Mesenchymal stem cell (in vitro differentiated cells and primary cell): ENCODE measurements at places on chromosomes 1 and 21.

DNA sequence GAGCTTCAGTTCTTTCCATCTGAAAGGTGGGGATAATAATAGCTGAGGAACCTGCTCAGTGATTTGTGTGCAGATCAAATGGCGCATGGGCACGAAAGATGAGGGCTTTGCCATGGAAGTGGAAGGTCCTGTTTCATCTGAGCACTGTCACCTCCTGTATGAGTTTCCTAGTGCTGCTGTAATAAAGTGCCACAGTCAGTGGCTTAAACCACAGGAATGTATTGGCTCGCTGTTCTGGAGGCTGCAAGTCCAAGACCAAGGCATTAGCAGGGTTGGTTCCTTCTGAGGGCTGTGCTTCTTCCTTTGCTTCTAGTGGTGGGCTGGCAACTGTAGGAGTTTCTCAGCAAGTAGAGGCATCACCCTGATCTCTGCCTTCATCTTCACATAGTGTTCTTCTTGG, 51.1 kb upstream of the RBM15 start:
- peak; percentile 8 for DNase-seq

- DNase-seq: no peak
Observed at GRCh38 chr1:180183426-180183825, 28.8 kb downstream of the QSOX1 start.

DNA sequence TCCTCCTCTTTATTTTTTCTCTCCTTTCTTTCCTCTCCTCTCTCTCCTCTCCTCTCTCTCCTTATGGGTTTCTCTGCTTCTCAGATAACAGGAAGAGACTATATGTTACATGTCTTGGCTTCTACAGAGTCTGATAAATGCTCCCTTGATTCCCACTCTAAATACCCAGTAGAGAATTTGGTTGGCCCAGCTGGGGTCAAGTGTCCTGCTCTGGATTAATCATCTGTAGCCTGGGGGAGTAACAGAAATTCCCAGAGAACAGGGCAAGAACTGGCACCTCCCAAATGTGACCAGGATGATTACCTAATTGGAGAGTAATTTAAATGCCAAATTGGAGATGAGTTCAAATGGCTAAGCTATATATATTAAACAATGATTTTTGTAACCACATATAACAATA, 146.1 kb upstream of the LMO4 start:
- DNase-seq: no peak

GRCh38 chr21:14607262-14607661, 61.1 kb upstream of the SAMSN1 start:
- no peak for DNase-seq

DNA sequence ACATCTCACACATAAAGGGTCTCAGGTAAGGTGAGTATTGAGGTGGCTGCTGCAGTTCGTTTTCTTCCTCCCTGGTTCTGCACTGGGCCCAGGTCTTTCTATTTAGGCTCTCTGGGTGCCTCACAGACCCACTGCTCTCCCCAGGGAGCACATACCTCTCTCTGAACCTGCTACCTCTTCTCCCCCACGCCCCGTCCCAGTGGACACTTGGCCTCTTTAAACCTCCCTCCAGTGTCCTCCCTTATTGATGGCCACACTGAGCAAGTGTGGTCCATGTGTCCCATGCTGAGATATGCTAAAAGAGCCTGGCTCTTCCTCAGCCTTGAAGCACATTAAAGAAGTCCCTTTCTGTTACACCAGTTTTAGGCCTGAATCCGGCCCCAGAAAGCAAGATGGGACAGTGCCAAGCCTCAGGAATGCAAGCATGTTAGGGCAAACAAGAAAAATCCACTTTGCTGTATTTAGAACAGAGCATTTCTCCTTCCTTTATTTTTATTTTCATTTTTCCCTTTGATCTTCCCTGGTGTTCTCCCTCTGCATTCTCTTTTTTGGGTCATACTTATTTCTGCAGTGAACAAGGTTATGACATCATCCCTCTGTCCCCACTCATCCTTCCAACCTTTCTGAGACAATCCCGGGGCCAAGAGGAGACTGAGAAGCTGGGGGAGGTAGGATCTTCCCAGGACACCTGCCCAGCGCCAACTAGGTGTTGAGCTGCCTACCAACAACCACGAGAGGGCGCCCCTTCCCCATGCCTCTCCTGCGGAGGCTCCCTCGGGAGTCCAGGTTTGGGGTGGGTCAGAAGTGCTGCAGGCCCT, 5.0 kb upstream of the CHI3L2 start:
- peak; percentile 64 for DNase-seq

DNA sequence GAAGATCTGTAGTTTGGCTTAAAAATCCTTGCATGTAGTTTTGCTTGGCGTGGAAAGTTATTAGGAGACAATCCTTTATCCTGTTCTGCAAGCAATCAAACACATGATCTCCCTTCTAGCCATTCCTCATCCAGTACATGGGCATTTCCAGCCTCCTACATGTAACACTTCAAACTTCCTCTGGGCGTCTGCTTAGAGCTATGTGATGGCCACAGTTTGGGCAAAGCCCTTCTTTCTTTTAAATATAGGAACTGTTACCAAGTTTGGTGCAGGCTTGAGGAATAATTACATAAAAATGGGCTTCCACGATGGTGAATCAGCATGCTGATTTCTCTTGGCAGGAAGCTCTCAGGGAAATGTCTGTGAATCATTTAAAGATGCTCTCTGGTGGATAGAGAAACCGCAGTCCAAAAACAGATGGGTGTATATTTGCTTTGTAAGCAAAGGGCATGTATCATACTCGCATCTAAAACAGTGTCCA, 176.9 kb upstream of the FMN2 start:
- no peak for DNase-seq

- DNase-seq: peak; percentile 65
Observed at GRCh38 chr1:108590441-108590840, 30.5 kb downstream of the EEIG2 start.

GRCh38 chr1:93917302-93917701, 8.1 kb upstream of the GCLM start:
- DNase-seq: no peak

DNA sequence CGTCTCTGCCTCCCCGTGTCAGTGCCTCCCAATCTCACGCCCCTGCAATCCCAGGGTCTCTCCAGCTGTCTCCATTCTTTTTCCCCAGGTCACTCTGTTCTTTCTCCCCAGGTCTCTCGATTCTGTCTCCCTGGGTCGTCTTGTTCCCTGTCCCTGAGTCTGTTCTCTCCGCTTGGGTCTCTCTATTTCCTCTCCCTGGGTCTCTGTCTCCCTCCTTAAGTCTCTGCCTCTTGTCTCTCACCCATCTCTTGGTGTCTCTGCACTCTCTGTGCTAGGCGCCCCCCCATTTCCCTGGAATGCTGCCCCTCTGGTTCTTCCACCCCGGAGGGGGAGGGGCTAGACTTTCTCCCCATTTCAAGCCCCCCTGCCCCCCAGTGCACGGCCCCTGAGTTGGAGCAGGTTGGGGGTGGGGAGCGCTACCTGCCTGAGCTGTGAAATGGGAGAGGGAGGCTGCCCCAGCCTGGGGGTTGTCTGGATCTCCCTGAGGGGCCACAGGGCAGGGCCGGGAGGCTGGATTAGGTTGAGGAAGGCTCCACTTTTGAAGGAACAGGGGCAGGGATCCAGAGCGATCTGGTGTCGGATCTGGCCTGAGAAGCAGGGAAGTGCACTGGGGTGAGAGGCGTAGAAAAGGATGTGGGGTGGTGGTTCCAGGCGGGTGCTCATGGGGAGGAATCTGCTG, 1.4 kb downstream of the PTPRF start:
- no peak for DNase-seq

- no peak for DNase-seq
Observed at GRCh38 chr1:40825435-40825788, 36.8 kb downstream of the CITED4 start.

GRCh38 chr21:41670056-41670805, 96.6 kb downstream of the RIPK4 start:
- no peak for DNase-seq

DNA sequence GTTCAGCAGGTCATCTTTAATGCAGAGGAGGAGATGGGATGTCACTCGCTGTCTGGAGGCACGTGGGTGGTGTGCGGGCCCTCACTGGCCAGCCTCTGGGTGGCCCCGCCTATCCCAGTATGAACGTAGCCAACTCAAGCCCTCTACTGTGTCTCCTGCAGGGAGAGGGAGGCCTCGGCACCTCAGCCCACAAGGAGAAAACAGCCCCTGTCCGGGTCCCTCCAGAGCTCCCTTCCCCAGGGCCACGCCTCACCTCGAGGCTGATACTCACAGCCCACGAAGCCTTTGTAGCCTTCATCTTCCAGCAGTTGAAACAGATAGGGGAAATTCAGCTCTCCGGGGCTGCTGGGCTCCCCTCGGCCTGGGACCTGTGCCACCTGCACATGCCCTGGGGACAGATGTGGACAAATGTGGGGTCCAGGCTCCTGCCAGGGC, 2.6 kb downstream of the HYI start:
- no peak for DNase-seq

DNA sequence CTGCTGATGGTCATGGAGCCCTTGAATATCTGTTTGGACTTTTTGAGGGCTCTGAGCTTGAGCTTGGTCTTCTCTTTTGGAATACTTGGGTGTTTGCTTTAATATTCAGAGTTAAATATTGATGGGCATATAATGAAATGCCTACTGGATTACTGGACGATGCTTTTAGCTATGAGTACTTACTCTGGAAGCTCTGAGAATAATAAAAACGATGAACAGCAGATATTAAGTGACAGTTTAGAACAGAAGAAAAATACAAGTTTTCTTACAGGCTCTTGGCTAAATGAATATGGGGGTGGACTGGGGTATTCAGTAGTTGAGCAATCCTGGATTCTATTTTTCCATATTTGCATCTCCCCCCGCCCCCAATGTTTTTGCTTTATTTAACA, 20.7 kb downstream of the GALNT2 start:
- DNase-seq: no peak

GRCh38 chr1:160064164-160064563, 5.8 kb downstream of the KCNJ10 start:
- no peak for DNase-seq

- no peak for DNase-seq
Observed at GRCh38 chr1:208528578-208529240, 284.5 kb upstream of the PLXNA2 start.

GRCh38 chr1:210311726-210312493, 16.8 kb upstream of the HHAT start:
- DNase-seq: no peak

- DNase-seq: no peak
Observed at GRCh38 chr1:222653178-222653827, 35.4 kb downstream of the MIA3 start.

DNA sequence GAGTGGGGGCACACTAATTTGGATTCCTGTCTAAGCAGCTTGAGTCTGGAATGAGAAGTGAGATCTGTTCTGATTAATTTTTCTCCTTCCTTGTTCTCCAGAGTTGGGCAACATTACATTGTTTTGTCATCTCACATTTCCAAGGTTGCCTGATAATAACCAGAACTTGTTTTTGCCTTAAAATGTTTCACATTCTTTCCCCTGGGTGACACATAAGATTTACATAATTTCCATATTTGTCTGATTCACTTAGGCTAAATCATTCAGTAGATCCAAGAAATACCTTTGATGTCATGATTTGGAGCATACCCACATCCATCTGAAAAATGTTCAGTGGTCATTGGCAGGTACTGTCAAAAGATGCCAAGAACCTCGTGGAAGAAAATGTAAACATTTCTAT, 60.3 kb downstream of the XCL2 start:
- DNase-seq: peak; percentile 58

DNA sequence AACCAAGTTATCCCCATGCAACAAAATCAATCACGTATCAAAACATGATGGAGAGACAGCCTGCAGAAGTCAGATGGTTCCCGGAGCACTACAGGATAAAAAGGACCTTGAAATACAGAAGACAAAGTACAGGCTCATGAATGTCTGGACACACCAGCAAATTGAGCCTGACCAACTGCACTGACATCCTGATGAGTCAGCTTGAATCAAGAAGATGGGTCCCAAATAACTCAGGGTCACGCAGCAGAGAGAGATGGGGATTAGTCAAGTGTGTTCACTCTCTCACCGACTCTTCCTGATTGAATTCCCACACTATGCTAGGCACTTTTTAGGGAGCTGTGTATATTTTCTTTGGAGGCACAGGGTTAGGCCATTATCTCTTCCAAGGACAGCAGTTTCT, 71.1 kb upstream of the DIRAS3 start:
- DNase-seq: peak; percentile 76

DNA sequence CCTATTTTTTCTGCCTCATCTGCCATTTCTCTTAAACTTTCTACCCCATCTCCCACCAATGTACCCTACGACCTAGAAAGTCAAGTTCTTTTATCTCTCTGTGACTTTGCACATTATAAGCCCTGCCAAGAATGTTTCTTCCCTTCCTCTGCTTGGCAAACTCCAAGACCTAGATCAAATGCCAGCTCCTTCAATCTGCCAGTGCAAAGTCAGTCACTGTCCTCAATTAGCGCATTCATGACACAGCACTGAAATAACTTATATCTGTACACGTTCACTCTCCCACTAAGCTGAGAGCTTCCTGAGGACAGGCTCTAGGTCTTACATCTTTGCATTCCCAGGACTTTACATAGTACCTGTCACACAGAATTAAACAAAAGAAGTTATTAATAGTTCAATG, 21.4 kb upstream of the LSM10 start:
- no peak for DNase-seq

DNA sequence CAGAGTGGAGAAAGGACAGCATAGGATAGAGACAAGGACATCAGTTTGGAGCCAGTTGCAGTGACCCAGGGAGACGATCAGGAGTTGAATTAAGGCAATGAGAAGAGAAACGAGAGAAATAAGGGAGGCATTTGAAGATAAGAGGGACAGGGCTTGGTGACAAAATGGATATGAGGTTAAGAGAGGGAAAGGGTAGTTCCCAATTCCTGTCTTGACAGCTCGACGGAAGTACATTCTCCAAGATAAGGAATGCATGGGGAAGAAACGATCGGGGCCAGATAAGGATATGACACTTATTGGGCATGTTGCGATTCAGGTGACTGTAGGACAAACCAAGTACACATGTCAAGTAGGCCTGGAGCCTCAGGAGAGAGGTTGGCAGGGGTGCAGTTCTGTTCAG, 18.7 kb upstream of the KCNN3 start:
- no peak for DNase-seq

DNA sequence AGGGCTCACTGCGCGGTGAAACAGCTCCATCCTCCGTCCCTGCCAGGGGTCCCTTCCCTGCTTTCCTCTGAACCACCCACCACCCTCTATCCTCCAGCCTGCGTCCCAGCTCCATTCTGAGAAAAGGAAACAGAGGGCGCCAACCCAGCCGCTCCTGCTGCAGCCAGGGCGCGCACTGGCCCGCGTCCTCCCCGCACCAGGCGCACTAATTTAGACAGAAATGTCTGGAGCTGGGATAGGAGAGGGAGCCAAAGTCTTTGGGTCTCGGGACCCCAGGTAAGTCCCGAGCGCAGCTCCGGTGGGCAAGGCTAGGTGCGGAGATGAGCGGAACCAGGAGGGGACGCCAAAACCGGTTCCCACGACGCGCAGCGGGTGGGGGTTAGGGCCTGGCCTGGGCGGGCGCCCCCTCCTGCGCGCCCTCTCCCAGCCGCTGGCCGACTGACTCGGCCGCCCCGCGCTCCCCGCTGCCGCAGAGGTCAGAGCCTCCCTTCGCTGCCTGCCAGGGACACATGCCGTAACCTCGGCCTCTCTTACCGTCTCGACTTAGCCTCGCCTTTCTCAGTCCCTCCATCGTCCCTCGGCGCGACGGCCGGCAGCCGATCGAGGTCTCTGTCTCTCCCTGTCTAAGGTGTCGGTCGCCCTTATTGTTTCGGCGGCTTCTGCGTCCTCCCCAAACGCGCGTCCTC, 2.0 kb downstream of the CAMK2N1 start:
- peak; percentile 66 for DNase-seq

GRCh38 chr1:159171688-159172501, 480 bp downstream of the CADM3 start:
- no peak for DNase-seq

- peak; percentile 67 for DNase-seq
Observed at GRCh38 chr1:1359664-1360468, 1.5 kb upstream of the MXRA8 start.

GRCh38 chr1:38613996-38614395, 245.6 kb downstream of the RRAGC start:
- DNase-seq: no peak
